Uterus (tissue), 4 donors: ENCODE measurements at places on chromosomes 16 and 17.
A peak's percentile ranks its signal among the peaks of the same experiment; 100 is the strongest.

GRCh38 chr17:74088285-74088933 lies 115.1 kb upstream of the RPL38 start:
- no peak for DNase-seq

- DNase-seq = peak; percentile 71
These were observed 1.3 kb downstream of the ZNF821 start for GRCh38 chr16:71882505-71883167.

DNA sequence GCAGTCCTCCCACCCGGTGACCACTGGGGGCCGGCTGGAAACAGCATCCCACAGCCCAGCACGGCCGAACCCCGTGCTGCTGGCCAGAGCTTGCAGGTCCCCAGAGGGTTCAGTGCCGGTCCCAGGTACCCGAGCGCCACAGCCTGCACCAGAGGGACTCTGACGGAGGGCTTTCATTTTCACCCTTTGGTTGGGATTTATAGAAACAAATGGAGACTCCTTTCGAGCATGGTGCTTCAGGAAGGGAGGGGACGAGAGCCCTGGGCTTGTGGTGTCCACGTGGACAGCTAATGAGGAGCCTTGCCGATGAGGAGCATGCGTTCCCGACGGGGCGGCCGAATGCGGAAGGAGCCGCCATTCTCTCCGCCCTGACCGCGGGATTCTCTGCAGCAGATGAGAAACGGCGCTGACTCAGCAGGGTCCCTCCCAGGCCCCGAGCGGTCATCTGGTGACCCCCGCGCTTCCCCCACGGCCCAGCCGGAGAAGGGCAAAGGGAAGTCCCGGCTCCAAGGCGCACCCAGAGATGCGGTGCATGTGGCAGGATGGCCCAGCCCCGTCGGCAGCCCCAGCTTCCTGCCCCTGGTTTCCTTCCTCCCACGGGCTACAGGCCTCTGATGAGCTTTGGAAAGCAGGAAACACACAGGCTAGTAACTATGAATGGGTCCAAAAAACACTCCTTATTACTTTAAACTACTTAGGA lies 9.8 kb downstream of the SLC38A10 start:
- DNase-seq = peak; percentile 59

GRCh38 chr16:83200005-83200779 lies 573.4 kb downstream of the CDH13 start:
- DNase-seq = no peak

- no peak for DNase-seq
These were observed 23.4 kb downstream of the RBL2 start for GRCh38 chr16:53457670-53458069.
